ENCODE measurements at places on chromosomes 11 and 22. TPM values are rescaled to one million over a fixed set of nuclear protein-coding genes. Genes with fewer than 3 reads are reported as not detected.
A peak's percentile ranks its signal among the peaks of the same experiment; 100 is the strongest.

GRCh38 chr11:122422682-122423081 is 232.8 kb upstream of the UBASH3B start:
- DNase-seq: no peak

DNA sequence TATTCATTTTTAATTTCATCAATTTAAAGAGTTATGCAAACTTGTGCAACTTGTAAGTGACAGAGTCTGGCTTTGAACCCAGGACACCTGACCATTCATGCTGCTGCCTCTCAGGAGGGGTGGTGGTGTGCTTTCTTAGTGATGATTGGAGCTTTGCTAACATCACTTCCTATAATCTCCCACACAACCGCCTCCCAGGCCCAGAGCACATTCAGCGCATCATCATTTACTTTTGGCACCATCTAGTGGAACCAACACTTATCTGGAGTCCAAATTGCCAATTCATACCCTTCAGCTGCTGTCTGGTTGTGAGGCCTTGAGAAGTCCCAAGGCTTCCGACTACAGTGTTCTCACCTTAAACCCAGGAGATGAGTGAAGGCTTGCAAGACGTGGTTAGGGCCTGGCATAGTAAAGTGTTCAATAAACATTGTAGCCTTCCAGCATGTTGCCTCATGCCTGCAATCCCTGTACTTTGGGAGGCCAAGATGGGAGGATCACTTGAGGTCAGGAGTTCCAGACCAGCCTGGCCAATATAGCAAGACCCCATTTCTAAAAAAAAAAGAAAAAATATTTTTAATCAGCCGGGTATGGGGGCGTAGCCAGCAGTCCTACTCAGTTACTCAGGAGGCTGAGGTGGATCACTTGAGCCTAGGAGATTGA is 1.1 kb upstream of the TTLL1 start:
- peak; percentile 93 for DNase-seq

GRCh38 chr11:64244107-64244506 is 2.6 kb downstream of the PPP1R14B start:
- no peak for DNase-seq

DNA sequence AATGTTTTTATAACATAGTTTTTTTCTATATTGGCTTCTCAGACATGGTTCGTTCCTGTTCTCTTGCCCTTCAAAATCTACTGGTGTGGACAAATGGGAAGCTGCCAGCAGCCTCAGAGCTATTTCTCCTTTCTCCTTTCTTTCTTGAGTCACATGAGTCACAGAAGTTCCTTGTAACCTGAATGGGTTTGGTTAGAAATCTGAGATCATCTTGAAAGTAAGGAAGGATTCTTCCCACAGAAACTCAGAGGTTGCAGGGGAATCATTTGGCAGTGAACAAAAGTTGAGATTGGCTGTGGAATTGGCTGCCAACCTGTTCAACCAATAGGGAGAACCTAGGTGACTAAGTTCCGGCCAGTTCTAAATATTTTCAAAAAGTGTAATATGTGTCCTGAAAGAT is 12.5 kb downstream of the PLET1 start:
- DNase-seq: no peak

DNA sequence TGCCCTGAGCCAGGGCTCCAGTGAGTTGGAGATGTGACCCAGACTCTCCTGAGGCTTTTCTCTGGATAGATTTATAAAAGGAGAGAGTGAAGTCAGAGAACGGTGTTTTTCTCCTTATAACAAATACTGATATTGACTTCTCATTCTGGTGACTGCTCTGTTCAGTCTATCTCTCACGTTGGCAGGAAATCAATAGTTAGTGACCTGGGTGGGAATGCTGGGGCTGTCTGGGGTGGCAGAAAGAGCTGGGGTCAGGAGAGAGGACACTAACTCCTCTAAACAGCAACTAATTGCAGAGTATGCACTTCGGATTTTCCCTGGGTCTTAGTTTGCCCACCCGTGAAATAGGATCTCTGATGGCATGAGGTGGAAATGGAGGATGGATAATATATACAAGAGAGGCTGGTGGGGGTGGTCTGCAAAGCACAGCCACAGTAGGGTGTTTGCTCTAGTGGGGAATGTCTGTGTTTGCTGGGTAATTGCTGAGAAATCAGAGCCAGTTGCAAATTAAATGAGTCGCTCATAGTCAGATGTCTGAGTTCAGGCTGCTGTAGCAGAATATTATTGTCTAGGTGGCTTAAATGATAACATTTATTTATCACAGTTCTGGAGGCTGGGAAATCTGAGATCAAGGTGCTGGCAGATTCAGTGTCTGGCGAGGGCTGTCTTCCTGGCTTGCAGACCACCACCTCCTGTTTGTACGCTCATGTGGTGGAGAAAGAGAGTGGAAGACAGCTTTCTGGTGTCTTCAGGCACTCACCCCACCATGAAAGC is 167.8 kb downstream of the MYO18B start:
- DNase-seq: no peak

DNA sequence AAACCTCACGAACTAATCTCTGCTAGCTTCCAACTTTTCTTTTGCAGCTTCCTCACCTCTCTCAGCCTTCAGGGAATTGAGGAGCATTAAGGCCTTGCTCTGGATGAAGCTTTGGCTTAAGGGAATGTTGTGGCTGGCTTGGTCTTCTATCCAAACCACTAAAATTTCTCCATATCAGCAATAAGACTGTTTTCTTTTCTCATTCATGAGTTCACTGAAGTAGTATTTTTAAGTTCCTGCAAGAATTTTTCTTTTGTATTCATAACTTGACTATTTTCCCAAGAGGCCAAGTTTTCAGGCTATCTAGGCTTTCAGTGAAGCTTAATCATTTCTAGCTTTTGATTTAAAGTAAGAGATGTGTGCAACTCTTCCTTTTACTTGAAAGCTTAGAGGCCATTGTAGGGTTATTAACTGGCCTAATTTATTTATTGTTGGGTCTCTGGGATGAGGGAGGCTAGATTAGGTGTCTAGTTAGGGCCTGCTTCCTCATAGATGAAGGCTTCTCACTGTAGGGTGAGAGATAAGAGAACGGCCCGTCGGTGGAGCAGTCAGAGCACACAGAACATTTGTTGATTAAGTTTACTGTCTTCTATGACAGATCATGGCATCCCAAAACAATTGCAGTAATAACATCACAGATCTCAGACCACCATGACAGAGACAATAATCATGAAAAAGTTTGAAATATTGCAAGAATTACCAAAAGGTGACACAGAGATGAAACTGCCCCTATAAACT is 33.2 kb downstream of the CSF2RB start:
- DNase-seq: no peak

GRCh38 chr11:62546244-62546928 is at the start of gene AHNAK:
TSS of gene AHNAK (minus strand) at chr11:62546806. CDS start at chr11:62536098, 10,708 bp downstream.
- DNase-seq: no peak

GRCh38 chr11:17918049-17918605 is 94.7 kb downstream of the SERGEF start:
- no peak for DNase-seq

DNA sequence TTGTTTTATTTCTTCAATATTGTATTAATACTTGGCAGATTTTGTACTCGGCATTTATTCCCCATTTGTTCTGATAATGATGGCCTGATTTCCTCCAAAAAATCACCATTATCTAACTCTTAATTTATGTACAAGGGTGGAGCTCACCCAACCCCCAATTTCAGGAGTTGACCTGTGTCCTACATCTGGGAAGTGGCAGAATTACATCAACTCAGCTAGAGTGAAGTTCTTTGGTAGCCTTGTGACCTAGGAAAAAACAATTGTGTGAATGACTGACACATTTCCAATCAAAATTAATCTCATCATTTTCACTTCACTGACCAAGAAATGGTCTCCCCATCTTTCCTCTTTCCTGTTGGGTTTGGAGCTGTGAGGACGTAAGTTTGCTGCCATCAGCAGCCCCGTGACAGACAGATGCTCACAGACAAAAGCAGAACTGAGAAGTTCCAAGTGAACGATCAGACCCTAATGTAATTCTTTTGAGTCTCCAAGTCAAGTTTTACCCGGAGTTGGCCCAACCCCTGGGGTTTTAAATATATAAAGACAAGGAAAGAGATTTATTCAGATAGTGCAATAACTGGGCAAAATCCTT is 16.6 kb upstream of the MS4A6E start:
- no peak for DNase-seq

GRCh38 chr11:120184371-120184945 is 26.4 kb upstream of the OAF start:
- no peak for DNase-seq

DNA sequence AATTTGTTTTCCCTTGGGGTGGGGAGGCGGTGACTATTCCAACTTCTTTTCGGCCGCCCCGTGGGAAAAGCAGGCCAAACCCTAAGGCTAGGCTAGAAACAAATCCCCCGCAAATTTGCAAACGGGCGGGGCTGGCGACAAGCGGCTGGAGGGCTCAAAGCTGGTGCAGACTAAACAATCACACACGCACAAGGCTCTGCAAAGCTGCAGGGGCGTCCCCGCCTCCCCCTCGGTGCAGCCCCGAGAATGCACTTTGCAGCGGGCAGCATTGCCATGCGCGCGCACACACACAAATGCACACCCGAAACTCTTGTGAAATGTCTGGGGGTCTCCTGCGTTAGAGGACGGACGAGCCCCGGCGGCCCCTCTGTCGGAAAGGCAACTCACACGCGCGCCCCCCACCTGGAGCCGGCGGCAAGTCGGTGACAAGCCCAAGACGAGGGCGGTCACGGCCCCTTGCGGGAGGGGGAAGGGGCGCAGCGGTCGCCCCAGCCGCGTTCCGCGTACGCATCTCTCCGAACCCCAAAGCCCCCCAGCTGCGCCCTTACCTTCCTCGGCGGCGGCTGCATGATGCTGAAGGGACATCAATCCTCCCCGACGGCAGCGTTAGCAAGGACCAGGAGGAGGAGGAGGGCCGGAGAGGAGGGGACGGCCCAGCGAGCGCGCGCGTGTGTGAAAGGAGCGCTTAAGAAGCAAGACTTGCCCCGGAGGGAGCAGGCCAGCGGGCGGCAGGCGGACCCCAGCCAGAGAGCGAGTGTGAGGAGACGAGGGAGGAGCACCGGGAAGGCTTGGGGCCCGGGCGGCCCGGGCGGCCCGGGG is 600 bp downstream of the FCHSD2 start:
- DNase-seq: peak; percentile 68

- no peak for DNase-seq
Measured at GRCh38 chr11:79206951-79207350, 233.9 kb downstream of the TENM4 start.

GRCh38 chr11:125155767-125156166 is 8.8 kb upstream of the PKNOX2 start:
- no peak for DNase-seq

GRCh38 chr11:35235157-35235468 is 96.1 kb downstream of the CD44 start:
- DNase-seq: no peak

DNA sequence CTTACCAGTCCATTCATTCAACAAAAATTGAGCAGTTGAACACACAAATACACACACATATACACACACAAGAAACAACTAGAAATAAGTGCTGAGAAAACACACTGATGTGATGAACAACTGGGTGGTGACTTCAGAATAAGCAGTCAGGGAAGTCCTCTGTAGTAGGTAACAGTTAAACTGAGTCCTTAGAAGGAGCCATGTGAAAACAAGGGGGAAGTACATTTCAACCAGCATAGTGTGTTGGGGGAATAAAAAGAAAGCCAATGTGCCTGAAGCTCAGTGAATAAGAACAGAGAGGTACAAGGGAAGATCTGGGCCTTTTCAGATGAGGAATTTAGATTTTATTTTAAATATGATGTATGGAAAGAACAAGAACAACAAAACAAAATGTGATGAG is 6.8 kb upstream of the TMEM123 start:
- no peak for DNase-seq

- no peak for DNase-seq
Measured at GRCh38 chr11:94638301-94638901, 71.2 kb downstream of the PIWIL4 start.

GRCh38 chr11:45313171-45313865 is 27.2 kb upstream of the SYT13 start:
- DNase-seq: no peak

GRCh38 chr22:38549101-38549894 is 20.7 kb downstream of the DMC1 start:
- no peak for DNase-seq

GRCh38 chr11:67282876-67283371 is 6.2 kb upstream of the ANKRD13D start:
- DNase-seq: no peak

- DNase-seq: no peak
Measured at GRCh38 chr22:33888821-33889220, 31.5 kb downstream of the LARGE1 start.

- DNase-seq: no peak
Measured at GRCh38 chr22:47568700-47569099, 806.2 kb downstream of the TBC1D22A start.

- no peak for DNase-seq
Measured at GRCh38 chr22:49258107-49259010, 569.3 kb downstream of the BRD1 start.

DNA sequence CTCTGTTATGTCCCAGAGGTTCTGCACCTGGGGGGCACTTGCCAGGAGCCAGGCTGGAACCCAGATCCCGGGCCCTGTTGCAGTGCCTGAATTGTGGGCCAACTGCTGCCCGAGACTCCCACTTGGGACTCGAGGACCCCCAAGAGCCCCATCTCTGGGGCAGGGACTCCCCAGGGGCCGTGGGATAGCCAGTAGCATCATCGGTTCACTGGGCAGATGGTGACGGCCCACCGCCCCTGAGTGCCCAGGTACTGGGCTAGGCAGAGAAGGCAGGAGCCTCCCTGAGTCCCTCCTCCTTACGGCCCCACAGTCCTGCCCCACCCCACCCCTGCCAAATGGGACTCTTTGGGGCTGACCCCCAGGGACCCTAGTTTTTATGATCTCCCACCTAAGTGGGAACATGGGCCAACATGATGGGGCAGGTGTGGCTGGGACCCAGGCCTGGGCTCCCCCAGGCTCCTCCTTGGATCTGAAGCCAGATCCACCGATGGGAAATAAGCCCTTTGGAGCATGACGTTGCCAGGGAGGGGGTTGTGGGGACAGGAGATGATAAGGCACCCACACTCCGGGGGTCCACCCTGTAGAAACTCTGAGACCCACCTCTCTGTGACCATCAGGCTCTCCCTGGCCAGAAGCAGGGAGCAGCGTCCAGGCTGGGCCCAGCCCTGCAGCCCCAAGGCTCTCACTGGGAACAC is 94.5 kb upstream of the FGF3 start:
- DNase-seq: no peak

GRCh38 chr11:13311570-13311969 is 34.0 kb downstream of the BMAL1 start:
- no peak for DNase-seq

DNA sequence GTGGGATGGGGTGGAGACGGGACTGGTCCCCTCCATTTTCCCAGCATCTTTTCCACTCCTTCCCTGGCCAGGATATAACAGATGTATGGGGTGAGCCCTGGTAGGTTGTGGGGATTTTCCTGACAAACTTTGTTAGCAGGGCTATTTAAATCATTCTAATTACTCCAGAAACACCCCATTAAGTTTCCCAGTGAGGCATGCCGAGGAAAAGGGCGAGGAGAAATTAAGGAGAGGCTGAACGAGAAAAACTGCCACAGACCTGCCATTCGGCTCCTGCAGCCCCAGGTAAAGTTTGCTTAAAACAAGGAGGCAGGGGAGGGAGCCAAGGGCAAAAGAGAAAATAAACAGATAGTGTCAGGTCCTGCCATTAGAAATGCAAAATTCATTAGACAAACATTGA is 428.2 kb downstream of the BUD13 start:
- no peak for DNase-seq

The ABCC8 gene
- 12.4 TPM for polyA plus RNA-seq

The FOLR2 gene
- polyA plus RNA-seq: 13.7 TPM

The SEPTIN3 gene
- 289 TPM for polyA plus RNA-seq

The OR2D2 gene
- not detected for polyA plus RNA-seq

The ASPHD2 gene
- 8.0 TPM for polyA plus RNA-seq

The VWCE gene
- 1.0 TPM for polyA plus RNA-seq

The SYT13 gene
- polyA plus RNA-seq: 82.2 TPM

The UBQLNL gene
- polyA plus RNA-seq: not detected

Measured in brain (organoid and tissue), 16 donors.